Brain pericyte (primary cell): ENCODE measurements at places on chromosomes 7 and 10.

DNA sequence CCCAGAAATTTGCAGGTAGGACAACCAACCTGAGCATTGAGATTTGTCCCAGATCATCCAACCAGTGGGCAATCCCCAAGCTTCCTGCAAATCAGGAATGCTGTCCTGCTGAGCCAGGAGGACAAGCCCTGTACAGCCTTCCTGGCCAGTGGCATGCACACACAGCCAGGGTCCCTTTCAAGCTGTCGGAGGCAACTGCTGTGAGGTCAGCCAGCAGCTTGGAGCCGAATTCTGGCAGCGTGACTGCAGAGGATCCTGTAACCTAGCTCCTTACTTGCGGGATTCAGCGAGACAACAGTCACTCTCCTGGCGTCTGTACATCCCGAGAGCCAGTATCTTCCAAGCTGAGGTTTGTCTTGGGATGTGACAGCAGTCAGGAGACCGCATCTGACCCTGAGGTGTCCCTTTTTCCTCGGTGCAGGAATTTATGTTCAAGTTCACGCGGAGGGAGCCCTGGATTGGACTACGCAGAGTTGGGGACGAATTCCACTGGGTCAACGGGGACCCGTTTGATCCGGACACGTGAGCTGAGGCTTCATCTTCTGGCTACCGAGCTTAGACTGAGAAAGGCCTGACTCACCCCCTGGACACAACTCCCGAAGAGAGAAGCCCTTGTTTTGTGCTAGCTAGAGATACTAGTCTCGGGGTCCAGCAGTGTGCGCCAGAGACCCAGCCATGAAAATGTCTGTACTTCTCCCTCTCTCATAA, 18.3 kb downstream of the CLEC2L start:
- DNase-seq: no peak

DNA sequence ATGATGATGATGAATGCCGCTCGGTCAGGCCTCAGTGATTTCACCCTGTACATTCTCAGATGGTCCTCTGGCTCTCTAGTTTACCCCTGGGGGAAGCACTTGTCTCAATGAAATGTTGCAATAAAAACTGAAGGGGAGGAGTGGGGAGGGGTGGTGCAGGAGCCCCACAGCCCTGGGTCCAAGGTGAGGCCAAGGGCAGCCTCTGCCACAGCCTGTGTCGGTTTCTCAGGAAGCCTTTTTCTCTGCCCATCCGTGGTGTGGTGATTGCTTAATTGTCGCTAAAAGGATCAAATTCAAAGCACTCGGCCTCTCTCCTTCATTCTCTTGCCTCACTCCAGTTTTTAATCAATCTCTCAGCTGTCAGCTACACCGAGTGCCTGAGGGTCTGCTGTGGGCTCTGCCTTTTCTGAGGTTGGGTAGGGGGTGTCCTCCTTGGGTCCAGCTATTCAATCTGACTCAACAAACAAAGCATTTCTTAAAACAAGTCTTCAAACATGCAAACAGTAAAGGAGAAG, 39.1 kb upstream of the HSPA12A start:
- DNase-seq: no peak

DNA sequence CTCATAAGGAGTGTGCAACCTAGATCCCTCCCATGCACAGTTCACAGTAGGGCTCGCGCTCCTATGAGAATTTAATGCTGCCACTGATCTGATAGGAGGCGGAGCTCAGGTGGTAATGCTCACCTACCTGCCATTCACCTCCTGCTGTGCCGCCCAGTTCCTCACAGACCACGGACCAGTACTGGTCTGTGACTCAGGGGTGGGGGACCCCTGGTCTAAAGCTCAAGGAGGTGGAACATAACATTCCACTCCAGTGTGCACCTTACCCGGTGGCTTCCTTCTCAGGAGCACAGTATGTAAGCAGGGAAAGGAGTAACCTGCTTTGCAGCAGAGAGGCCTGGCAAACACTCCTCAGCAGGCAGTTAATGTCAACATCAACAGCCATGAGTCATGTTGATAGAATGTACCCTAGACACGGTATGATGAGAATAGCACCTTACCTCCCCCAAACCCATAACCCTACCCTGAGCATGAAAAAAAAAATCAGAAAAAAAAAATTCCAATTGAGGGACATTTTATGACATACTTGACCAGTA, 273.5 kb downstream of the FGFR2 start:
- DNase-seq: no peak

DNA sequence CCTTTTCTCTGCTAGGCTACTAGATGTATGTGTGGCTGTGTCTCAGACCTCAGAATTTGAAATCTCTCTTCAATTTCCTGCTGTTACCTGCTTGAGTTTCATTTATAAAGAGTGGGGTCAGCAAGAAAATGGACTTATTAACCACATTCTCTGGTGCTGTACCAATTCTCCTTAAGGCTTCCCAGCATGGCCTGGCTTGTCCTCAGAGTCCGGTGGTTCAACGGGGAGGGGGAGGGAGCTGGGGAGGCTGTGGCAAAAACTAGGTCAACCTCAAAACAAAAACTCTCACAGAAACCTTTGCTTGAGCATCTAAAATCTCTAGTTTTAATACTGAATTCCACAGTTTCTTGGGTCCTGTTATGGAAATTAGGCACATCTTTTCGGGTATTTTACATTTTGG, 389.1 kb upstream of the COBL start:
- DNase-seq: no peak

DNA sequence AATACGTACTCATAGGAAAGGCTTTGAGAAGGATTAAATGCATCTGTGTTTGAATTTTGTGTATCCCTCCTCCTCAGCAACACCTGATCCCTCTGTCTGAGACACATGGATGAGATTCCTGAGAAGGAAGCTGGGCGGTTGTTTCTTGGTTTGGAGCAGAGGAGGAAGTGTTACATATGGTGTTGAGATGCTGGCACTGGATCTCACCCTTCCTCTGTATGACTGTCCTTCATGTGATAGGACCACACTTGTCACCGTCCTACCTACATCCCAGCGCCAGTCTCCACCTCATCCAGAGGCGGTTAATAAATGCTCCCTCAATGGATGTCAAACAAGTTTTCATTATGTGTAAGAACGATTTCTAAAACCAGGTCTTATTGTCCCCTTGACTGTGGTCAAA, 49.4 kb upstream of the KLF6 start:
- no peak for DNase-seq

DNA sequence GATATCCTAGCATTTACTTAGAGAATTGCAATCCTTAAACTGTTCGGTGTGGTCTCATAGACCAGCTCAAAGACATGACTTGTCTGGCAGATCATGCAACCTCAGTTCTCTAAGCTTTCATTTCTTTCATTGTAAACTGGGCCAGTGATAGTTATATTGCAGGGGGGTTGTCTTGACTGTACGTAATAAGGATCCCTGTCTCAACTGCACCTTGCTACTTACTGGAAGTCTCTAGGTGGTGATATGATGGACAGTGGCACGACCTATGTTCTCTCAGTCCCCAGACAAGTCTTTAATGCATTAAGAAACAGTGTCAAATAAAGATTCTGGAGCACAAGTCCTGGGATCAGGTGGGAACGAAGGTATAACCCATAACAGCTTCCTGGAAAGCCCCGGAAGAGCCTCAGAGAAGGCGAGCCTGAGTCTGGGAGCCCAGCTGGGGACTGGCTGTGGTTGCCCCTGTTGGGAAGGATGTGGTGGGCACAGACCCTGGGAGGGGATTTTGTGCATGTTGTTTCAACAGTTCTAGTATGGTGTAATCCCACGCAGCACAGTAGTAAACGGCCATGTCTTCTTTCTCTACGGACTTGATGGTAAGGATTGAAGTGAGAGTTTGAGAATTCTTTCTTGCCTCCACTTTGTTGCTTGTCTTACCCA, 26.0 kb upstream of the TARP start:
- DNase-seq: no peak

GRCh38 chr10:62541811-62542210, 167.6 kb downstream of the ZNF365 start:
- no peak for DNase-seq

GRCh38 chr7:129947049-129947448, 5.7 kb downstream of the UBE2H start:
- DNase-seq: no peak

GRCh38 chr10:120456143-120456625, 843 bp upstream of the PLPP4 start:
- DNase-seq: no peak

DNA sequence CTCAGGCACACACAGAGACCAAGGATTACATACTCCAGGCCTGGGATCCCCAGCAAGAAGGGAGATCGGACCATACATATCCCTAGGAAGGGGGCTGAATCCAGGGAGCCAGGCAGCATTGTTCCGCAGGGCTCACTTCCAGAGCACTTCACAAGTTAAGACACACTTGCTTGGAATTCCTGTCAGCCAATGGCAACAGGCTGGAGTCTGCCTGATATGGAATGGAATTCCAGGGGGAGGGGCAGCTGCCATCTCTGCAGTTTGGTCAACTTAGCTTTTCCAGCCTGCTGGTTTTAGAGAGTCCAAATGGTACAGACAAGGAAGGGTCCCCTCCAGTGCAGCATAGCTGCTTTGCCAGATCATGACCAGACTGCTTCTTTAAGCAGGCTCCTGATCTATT, 290.0 kb upstream of the GLI3 start:
- DNase-seq: no peak

GRCh38 chr7:123757095-123757494, 8.3 kb upstream of the WASL start:
- no peak for DNase-seq

- DNase-seq: no peak
These were observed 292.6 kb upstream of the MGMT start for GRCh38 chr10:129174232-129175014.

GRCh38 chr7:100861616-100861985, 5.6 kb upstream of the TRIP6 start:
- DNase-seq: no peak

GRCh38 chr7:152336754-152337368, 98.9 kb downstream of the KMT2C start:
- DNase-seq: no peak

GRCh38 chr7:102395592-102395872, 631 bp upstream of the PRKRIP1 start:
- DNase-seq: no peak

DNA sequence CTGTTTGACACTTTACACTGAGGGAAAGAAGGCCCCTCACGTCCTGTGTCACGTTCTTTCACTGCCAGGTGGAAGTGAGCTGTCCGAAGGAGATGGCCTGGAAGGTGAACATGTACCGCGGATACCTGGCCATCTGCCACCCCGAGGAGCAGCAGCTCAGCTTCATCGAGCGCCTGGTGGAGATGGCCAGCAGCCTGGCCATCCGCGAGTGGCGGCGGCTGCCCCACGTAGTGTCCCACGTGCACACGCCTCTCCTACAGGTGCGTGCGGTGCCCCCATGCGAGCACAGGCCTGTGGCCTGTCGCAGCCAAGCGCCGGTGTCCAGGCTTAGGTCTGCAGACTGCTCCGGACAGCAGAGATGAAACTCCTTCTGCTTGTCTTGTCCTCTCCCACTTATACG, 103.4 kb downstream of the TRRAP start:
- no peak for DNase-seq

GRCh38 chr10:52780391-52781155, 8.0 kb upstream of the MBL2 start:
- DNase-seq: no peak

- no peak for DNase-seq
These were observed 9.8 kb downstream of the CDHR1 start for GRCh38 chr10:84204122-84204521.

DNA sequence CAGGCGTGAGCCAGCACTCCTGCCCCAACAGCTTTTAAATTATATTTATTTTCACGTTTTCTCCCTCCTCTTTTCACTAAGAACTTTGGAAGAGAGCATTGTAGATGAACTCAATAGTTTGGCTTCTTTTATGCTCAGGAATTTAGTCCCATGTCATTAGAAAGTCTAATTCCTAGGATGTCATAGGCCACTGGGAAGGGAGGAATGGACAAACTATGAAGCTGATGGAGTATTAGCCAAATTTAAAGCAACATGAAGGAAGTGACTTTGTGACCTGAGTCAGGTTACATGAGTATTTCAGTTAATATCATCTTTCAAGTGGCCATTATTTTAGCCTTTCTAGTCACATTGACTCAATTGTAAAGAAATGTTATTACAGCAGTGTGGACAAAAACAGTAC, 18.0 kb upstream of the OPN4 start:
- no peak for DNase-seq

- DNase-seq: no peak
These were observed 99.7 kb upstream of the PPIF start for GRCh38 chr10:79247373-79248137.

DNA sequence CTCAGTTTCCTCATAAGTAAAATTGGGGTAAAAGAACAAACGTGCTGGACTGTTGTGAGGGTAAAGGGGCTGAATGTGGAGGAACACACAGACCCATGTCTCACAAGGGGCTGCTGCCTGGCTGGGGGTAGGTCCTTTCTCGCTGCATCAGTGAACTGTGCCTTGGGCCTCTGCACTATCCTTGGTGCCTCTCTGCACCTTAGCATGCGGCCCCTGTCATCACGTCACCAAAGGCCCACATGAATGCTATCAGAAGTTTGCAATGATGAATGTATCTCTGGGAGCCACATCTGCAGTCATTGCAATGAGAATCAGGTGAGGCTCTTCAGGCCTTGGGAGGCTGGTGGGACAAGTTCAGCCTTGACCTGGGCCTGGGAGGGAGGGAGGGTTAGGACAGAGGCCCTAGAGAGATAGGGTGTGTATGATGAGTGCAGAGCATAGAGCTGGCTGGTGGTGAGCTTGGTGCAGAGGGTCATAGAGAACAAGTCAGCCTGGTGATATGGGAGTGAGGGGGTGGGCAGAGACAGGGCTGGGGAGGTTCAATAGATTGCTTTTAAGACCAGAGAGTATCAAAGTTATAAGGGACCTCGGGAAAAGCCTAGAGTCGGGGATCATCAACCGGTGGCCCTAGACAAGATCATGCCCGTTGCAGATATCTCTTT, 308.4 kb downstream of the RPS24 start:
- no peak for DNase-seq

DNA sequence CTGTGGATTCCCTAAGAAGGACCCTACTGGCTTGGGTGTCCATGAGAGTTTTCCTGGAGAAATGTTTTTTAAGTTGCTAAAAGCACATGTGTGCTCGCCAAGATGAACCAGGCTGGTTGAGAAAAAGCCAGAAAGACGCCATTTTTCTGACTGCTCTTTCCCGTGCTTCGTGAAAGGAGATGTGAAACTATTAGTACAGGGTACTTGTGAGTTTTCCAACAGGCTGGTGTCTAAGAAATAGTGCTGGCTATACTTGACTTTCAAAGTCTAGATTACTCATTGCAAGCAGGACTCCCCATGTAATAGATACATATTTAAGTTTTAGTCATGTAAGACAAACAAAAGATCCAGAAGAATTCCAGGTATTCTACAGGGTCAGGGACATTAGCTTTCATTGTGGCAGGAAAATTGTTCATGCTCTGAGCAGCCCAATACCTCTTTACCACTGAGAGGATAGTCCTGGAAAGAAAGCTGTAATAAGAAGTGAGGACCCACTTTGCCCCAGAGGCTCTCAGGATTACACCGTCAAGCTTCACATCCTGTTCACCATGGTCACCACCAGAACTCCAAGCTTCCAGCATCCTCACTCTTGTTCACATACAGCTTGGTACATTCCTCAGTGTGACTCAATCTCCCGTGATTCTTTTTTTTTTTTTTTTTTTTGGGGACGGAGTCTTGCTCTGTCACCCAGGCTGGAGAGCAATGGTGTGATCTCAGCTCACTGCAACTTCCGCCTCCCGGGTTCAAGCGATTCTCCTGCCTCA, 43.8 kb upstream of the ICA1 start:
- DNase-seq: no peak
